ENCODE measurements at places on chromosomes 7 and 10. TPM values are rescaled to one million over a fixed set of nuclear protein-coding genes. Genes with fewer than 3 reads are reported as not detected.

Gene LRRTM3
- total RNA-seq: not detected

Gene DNAJC12
- 11.6 TPM for total RNA-seq

Gene BMPER
- total RNA-seq: not detected

DNA sequence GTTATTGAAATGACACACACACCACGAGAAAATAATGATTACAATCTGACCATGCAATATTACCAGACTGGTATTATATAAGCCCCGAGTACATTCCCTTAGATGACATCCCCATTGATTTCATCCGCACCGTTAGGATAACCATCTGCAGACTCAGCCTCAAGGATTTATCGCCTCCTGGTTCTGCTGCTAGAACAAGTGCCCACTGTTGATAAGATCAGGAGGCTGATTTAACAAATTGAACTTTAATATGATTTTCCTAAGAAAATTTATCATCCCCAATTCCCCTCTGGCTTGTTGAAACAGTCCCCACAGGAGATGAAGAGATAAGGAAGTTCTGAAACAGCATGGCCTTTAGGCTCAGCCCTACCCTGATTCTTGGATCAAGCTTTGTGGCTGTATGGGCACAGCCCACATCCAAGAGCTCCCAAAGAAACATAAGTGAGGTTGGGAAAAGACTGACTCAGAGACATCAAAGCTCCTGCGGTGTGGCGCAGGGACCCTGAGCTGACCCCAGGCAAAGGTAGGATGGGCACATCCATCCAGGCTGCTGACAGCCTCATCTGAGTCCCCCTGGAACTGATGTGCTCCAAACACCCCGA lies 59.2 kb upstream of the CHCHD3 start:
- no peak for DNase-seq

DNA sequence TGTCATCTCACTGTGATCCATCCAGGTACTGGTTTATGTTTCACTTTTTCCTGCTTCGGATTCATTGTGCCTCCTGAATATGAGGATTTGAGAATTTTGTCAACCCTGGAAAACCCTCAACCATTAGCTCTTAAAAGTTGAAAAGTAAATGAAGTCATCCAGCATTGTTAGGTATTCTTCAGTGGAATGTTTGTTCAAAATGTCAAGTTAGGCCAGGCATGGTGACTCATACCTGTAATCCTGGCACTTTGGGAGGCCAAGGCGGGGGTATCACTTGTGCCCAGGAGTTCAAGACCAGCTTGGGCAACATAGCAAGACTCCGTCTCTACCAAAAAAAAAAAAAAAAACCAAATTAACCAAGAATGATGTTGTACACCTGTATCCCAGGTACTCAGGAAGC lies 222.1 kb downstream of the NSUN6 start:
- DNase-seq: no peak

GRCh38 chr7:40580776-40581175 lies 446.0 kb downstream of the SUGCT start:
- DNase-seq: no peak

Gene SYNPO2L
- total RNA-seq: not detected

DNA sequence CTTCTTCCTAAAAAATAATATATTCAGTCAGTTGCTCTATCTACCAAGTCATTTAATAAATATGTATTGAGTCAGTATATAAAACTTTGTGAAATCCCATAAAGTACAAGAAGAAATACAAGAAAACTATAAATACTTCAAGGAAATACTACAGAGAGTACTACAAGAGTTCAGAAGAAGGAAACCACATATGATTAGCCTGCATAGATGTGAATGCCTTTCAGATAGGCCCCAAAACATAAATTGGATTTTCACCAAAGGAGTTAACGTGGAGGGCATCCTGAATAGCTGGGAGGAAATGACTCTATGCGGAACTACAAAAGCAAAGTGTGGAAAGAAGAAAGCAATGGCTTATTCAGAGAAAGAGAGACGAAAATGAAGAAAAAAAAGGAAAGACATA lies 120.1 kb downstream of the LRRN3 start:
- no peak for DNase-seq

Gene UNC5B
- not detected for total RNA-seq

Gene ANKRD61
- total RNA-seq: not detected

GRCh38 chr10:117740691-117741222 lies 198.2 kb downstream of the EMX2 start:
- DNase-seq: no peak

Gene LRRD1
- total RNA-seq: not detected

- peak; percentile 90 for DNase-seq
Measured at GRCh38 chr10:45575966-45576597, 96.5 kb downstream of the ZFAND4 start.

GRCh38 chr7:8442814-8443304 lies 9.4 kb downstream of the NXPH1 start:
- DNase-seq: no peak

DNA sequence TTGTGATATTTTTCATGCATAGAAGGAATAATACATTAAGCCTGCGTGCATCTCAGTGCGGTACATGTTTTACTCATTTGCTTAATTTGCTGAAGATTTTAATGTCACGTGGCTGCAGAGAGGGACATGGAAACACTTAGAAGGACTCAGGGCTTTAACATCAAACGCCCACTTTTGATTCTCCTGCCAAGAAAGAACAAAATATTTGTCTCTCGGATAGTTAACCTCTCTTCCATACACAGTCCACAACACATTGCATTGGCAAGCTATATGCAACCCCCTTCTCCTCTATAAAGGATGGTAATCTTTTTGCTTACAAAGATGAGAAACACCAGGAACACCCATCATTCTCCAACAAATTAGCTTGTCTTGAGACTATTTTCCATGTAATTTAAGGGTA lies 148.0 kb upstream of the NRP1 start:
- DNase-seq: no peak

DNA sequence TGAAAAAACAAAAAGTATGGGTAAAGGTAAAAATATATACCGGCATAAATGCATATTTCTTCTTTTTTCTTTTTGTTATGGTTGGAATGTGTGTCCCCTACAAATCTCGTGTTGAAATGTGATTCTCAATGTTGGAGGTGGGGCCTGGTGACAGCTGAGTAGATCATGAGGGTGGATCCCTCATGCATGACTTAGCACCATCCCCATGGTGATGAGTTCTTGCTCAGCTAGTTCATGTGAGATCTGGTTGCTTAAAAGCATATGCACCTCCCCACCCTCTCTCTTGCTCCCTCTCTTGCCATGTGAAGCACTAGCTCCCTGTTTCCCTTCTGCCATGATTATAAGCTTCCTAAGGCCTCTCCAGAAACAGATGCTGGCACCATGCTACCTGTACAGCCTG lies 93.3 kb downstream of the HYCC1 start:
- no peak for DNase-seq

DNA sequence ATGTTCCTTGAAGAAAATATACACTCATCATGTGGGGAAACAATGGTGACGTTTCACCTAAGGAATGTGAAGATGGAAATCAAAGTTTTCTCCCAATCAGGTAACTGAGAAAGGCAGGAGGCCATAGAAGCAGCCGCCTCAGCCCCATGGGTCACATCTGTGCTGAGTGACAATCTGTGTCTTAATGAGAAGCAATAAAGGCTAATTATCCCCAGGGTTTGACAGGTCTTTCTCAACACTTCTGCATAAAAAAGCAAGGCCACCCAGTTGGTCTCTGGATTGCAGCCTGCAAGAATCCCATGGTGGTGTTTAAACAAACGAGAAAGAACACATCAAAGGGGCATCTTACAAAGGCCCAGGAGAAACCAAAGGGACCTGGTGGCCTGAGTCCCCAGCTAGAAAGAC lies 91.1 kb upstream of the TNS3 start:
- peak; percentile 47 for DNase-seq

DNA sequence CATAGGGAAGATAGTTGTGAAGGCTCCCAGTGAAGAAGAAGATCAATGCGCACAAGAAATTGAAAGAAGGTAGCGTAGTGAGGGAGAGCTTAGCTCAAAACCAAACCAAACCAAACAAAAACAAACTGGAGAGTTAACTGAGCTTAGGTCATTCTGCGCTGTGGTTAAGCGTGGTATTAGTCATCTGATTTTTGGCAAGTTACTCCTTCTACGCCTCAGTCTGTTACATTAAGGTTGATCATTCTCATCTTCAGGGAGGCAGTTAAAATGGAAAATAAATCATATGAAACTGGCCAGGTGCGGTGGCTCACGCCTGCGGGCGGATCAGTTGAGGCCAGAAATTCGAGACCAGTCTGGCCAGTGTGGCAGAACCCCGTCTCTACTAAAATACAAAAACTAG lies 259.7 kb downstream of the EXOC4 start:
- no peak for DNase-seq

DNA sequence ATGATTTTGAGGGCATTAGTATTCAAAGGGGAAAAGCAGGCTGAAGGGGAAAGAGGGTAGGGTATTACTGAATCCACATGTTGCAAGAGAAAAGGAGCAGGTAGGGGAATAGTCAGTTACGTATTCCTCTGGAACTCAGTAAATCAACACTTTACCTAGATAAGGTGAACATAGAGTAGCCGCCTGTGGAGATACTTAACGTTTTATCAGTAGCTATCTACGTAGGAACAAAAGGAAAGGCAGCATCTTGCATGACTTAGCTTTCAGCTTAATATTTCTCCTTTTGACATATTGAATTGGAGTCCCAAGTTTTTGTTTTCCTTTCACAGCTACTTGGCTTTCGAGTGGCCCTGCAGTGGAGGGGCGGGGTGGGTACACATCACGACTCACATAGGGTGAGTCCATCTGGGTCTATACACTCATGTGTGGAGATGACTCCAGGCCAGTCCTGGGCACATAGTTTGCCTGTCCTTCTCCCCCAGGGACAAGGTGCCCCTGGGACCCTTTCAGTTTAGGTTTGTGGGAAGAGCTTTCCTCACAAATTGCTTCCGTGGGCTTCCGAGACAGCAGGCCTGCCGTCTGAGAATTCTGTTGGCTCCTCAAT lies 48.1 kb downstream of the CCNY start:
- DNase-seq: no peak

Gene LRGUK
- total RNA-seq: 0.18 TPM

DNA sequence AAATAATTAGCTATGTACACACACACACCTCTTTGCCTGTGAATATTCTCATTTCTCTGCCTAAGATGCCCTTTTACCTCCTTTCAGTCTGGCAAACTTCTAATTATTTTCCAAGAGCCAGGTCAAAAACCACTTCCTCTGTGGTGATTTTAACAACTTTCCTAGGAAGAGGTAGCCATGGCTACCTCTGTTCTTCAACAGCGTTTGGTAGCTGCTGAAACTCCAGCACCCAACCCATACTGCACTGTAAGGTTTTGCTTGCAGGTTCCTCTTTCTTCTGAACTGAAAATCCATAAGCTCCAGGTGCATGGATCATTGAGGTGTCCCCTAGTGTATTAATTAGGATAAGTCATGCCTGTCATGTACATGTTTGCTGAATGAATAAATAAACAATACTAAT lies 25.6 kb downstream of the NRCAM start:
- DNase-seq: no peak

GRCh38 chr7:87474533-87475358 lies 734 bp downstream of the ABCB4 start:
- no peak for DNase-seq

Gene GRM8
- not detected for total RNA-seq

Gene CRHR2
- not detected for total RNA-seq

GRCh38 chr10:116385994-116386809 lies 41.4 kb upstream of the PNLIPRP3 start:
- peak; percentile 12 for DNase-seq

- DNase-seq: no peak
Measured at GRCh38 chr10:17428351-17429097, 25.9 kb downstream of the ST8SIA6 start.

DNA sequence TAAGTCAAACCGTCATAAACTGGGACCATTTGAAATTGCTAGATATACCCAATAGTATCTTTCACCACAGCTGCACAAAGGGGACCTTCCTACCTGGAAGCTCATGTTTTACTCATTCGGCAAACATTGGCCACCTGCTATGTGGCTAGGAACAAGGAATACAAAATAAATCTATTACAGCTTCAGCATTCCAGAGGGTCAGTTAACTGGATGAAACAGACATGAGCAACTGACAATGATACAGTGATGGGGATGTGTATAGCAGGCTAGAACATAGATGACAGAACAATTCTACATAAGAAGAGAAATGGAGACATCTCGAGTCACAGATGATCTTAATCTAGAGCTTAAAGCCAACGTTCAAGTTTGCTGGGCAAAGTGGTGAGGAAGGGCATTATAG lies 3.1 kb upstream of the SMURF1 start:
- DNase-seq: no peak

DNA sequence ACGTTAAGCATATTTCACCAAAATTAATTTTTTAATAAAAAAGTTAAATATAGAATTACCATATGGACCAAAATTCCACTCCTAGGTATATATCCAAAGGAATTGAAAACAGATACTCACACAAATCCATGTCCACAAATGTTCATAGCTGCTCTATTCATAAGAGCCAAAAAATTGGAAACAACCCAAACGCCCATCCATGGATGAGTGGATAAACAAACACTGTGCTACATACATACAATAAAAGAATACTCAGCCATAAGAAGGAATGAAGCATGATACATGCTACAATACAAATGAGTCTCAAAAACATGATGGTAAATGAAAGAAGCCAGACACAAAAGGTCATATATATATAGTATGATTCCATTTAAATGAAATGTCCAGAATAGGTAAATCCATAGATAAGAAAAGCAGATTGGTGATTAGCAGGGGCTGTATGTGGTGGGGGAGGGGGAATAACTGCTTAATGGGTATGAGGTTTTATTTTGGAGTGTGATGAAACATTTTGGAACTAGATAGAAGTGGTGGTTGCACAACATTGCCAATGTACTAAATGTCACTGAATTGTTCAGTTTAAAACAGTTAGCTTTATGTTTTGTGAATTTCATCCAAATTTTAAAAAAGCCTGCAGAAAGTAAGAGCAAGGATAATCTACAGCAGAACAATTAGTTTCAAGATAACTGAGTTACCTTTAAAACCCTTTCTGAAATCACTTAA lies 101.2 kb upstream of the EFCAB10 start:
- DNase-seq: no peak

Gene EN2
- total RNA-seq: not detected

DNA sequence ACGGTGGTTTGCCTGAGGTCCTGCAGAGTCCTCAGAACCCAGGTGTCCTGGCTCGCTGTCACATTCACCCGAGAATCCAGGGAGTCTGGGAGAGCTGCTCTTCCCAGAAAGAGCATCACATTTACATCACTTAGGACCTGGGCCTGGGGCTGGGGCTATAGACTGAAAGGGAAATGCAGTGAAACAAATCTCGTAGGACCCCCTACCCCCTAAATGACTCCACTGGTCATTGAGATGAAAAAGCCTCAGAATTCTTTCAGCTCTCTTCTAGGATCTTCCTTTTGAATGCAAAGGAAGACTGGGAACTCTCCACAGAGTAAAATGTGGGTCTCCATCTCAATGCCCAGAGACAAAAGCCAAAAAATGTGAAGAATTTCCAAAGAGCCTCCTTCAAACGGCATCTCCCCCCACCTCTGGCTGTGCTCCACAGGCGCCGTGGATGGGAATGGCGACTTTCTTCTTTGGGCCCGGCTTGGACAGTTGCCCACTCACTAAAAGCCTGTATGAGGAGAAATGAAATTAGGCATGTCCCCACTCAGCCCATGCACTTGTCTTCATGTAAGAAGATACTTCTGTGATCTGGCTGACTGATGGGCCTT lies 49.0 kb upstream of the PODXL start:
- DNase-seq: no peak

All from HepG2 (cell line).